ENCODE measurements at places on chromosomes 12 and 14.

- no peak for DNase-seq
Observed at GRCh38 chr14:84937016-84937415, 592.9 kb upstream of the FLRT2 start.

- DNase-seq, result no peak
Observed at GRCh38 chr14:104758981-104759969, 6.3 kb downstream of the SIVA1 start.

GRCh38 chr12:27179400-27180214 lies 64.5 kb upstream of the STK38L start:
- peak; percentile 4 for DNase-seq

DNA sequence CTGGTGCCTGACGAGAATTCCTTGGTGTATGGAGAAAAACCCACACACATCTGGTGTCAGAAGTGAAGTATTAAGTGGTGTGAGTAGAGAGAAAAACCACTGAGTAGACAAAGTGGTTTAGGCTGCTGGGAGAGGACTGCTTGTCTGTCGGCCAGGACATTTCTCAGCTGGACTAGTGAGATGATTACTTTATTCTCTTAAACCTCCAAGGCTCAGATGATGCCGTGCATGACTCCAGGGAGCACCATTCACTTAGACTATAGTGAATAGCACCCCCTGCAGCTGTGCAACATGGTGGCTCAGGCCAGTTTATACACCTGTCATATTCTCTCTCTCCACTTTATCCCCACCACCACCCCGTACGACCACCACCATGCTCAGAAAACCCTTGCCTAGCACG lies 28.5 kb upstream of the NFYB start:
- no peak for DNase-seq

GRCh38 chr12:67275380-67275913 lies 6.3 kb downstream of the CAND1 start:
- DNase-seq, result no peak

GRCh38 chr12:113007166-113007565 lies 28.8 kb downstream of the OAS2 start:
- no peak for DNase-seq

DNA sequence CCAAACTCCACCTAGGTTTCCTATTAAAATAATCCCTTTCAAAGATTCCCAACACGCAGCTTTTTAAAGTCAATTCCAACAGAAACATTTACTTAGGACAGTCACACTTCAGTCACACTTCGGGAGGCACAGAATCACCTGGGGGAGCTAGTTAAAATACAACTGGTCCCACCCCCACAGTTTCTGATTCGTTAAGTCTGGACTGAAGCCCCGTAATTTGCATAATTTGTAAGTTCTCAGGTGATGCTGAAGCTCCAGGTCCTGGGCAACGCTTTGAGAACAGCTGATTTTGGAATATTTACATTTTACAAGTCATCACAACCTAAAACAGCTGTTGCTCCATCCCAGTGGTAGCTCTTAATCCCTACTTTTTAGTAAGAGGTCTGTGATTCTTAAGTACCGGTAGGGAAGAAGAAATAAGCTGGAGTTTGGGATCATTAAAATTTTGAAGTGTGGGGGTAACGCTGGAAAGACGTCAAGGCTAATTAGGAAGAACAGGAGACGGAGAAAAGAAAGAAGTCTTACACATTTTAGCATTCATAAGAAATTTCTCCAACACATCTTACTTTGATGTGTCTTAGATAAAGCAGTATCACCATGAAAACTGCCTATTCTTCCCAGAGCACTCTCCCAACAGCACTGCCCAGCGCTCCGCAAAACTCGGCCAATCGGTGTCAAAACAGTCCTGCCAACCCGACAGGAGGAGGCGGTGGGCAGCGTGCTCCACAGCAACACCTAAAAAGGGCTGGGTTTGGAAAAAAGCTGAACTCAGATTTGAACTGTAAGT lies 1.1 kb downstream of the IPO8 start:
- DNase-seq, result peak; percentile 43

DNA sequence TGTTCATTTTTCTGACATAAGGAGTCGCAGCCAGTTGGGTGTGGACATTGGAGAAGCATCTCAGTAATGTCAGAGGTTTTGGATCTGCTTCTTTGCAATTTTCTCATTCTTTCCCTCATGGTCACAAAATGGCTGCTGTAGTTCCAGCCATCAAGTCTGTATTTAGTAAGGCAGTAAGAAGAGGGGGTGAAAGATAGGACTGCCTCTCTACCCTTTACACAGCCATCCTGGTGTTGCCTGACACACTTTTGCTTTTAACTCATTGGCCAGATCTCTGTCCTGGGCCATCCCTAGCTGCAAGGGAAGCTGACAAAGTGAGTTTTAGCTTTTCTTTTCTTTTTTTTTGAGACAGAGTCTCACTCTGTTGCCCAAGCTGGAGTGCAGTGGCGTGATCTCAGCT lies 66.2 kb downstream of the EID3 start:
- DNase-seq, result no peak

- no peak for DNase-seq
Observed at GRCh38 chr14:36716614-36717184, 55.0 kb downstream of the PAX9 start.

DNA sequence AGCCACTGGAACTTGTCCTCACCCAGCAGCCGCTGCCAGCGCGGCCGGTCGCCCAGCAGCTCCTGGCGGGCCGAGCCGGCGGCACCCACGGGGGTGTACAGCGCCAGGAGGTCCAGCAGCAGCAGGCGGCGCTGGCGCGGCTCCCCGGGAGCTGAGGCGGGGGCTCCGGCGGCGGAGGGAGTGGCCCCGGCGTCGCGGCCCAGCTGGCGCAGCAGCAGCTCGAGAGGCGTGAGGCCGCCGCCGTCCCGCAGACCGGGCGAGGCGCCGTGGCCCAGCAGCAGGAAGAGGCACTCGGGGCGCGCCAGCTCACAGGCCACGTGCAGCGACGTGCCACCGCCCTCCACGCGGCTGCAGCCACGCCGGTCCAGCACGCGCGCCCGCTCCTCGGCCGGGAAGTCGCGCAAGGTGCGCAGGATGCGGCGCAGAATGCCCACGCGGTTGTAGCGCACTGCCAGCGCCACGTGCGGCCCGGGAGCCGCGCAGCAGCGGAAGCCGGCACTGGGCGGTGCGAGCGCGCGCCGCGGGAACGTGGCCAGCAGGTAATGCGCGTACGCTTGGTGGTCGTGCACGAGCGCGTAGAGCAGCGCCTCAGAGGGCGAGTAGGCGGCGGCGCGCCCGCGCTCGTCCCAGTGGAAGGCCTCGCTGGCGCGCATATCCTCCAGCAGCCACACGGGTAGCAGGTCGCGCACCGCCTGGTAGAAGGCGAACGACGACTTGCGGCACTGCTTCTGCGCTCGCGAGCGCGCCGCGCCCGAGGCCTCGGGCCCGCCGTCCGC lies 2.3 kb downstream of the ANKRD9 start:
- DNase-seq, result no peak

- no peak for DNase-seq
Observed at GRCh38 chr14:75793806-75794205, 132.8 kb downstream of the TTLL5 start.

GRCh38 chr12:83016991-83017390 lies 330.3 kb downstream of the TMTC2 start:
- DNase-seq, result no peak

- no peak for DNase-seq
Observed at GRCh38 chr12:124740691-124741137, 123.0 kb downstream of the SCARB1 start.

DNA sequence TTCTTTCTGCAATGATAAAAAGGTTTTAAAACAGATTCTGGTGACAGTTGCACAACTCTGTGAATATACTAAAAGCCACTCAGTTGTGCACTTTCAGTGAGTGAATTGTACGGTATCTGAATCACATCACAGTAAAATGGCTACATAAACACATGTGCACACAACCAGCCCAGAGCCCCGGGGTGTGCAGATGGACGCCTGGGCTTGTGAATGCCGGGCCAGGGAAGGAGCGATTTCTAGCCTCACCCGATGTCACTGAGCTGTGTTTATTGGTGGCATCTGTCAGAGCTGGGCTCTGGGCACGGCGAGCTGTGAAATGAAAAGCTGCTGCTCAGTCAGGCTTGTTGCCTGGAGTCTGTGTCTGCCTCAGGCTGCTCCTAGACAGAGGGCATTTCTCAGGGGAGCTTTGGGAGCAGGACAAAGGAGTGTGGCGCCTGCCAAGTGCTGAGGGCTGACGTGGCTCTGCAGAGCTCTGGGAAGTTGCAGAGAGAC lies 25.9 kb downstream of the RHOF start:
- no peak for DNase-seq

GRCh38 chr12:117052386-117053049 lies 46.7 kb downstream of the TESC start:
- DNase-seq, result no peak

- DNase-seq, result no peak
Observed at GRCh38 chr12:110922652-110923051, 2.3 kb upstream of the MYL2 start.

- no peak for DNase-seq
Observed at GRCh38 chr14:89674936-89675335, 257.9 kb upstream of the FOXN3 start.

DNA sequence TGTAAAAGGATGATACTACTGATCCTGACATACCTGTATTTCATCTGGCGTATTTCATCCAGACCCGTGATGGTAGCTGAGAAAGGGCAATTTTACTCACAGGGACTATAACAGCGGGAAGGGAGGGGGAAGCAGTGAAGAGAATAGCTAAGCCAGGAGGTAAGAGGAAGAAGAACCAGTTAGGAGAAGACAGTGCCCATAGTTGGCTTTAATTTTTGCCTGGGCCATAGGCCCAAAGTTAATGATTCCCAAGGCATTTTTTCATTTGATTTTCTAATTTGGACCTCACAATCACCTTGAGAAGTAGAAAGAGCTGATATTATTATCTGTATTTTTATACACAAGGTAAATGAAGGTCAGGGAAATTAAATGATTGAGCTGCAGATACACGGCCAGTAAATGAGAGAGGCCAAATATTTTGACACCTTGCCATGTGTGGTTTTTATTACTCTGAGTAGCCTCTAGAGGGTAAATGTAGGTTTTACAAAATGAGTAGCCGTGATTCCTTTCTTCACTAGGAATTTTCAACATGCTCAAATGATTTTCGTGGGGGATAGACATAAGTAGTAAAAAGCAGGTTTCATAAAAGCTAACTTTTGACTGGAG lies 382.2 kb downstream of the FUT8 start:
- DNase-seq, result no peak

GRCh38 chr14:89773151-89773550 lies 181.4 kb downstream of the EFCAB11 start:
- DNase-seq, result no peak

- no peak for DNase-seq
Observed at GRCh38 chr14:98470663-98471062, 801.3 kb downstream of the BCL11B start.

GRCh38 chr12:6178981-6179761 lies 21.0 kb upstream of the CD9 start:
- no peak for DNase-seq

DNA sequence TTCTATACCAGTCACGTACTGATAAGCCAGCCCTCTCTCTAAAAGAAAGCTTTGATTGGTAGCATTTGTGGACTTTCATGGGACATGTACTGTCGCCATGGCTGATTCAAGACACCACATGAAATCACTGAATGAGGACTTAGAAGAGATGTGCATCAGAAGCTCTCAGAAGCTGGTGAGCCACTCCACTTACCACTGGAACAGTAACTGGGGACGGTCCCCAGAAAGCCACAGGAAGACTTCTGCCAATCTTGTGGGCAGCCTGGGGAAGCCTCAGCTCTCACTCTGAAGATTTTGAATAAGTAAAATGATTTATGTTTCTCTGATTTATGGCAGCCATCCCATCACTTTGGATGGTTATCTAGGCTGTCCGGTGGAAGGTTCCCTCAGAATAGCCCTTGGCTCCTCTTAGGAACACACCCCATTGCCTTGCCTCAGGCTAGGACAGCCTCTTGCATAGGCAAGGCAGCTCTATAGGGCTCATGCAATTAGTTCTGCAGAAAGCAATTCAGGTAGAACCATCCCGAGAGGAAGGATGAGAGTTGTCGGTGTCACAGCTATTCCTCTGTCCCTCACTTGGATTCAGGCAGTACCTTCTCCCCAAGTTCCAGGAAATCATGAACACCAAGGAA lies 9.8 kb downstream of the DHRS1 start:
- no peak for DNase-seq

GRCh38 chr12:45561488-45561887 lies 168.0 kb upstream of the ARID2 start:
- no peak for DNase-seq

DNA sequence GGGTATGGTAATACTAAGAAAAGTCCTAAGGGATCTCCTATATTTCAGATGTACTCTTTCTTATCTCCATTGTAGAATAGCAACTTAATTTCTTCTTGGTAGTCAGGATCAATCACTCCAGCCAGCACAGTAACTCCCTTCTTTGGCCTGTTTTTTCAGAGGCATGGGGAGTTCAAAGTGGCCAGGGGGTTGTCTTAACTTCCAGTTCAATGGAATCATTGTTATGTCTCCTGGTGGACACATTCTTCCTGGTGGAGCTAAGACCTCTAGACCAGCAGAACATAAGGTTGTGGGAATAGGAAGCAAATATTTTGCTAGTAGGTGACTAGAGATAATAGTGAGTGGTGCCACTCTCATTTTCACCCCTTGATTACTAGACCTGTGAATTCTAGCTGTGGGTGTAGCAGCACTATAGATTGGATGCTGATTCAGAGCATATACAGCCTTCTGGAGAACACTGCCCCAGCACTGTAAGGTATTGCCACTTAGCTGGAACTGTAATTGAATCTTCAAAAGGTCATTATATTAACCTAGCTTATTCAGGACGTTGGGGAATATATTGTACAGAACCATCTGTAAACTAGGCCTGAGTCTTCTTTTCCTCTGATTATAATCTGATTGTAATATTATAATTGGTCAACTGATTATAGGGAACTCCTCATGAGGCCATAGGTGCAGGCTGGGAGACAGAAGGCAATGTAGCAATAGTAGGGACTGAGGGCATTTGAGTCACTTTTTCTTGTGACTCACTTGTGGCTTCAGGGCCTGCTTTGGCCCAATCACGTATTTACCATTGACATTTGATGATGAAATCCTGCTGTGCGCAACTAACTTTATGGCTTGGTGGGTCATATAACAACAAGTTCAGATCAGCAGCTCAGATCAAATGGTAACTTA lies 60.2 kb upstream of the ATP2B1 start:
- no peak for DNase-seq

DNA sequence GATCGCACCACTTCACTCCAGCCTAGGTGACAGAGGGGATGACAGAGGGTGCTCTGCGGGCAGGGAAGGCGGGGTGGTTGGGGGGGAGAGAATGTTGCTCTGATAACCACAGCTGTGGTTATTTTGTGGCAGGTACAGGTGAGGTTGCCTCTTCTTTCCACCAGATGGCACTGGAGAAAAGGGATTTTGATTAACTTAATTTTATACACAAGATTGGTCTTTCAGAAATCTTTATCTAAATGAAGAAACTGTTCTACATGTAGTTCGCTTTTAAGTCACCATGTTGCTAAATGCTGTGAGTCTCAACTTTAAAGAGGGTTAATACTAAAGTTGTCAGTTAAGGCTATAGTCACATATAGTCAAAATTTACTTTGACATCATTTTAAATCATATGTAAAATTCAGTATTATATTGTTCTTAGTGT lies 25.7 kb downstream of the FGF23 start:
- no peak for DNase-seq

GRCh38 chr12:95884998-95885397 lies 26.2 kb downstream of the SNRPF start:
- no peak for DNase-seq

GRCh38 chr14:68468437-68469207 lies 324.2 kb downstream of the ZFP36L1 start:
- no peak for DNase-seq

All from erythroblast (primary cell).